Activated CD8-positive, alpha-beta memory T cell treated with anti-CD3 and anti-CD28 coated beads, Interleukin-2, amount 50 U/mL, for 48 hours (primary cell): ENCODE measurements at places on chromosomes 3 and 15.

DNA sequence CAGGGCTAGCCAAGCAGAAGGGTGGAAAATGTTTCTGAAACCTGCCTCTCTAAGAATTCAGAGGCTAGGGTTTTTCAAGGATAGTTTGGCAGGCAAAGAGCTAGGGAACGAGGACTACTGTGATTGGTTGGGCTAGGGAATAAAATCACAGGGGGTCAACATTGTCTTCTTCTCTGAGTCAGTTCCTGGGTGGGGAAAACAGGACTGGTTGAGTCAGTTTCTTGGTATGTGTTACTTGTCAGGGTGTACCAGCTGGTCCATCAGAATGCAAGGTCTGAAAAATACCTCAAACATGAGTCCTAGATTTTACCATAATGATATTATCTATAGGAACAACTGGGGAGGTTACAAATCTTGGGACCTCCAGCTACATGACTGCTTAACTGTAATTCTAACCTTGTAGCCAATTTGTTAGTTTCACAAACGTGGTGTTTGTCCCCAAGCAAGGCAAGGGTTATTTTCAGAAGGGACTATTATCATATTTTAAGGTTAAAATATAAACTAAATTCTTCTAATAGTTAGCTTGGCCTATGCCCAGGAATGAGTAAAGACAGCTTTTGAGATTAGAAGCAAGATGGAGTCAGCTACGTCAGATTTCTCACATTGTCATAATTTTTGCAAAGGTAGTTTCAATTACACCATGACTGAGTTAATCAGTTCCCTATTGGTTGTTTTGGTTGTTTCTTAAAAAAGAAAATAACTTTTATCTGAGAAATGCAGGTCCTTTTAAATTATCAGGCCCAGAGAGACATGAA is 231.5 kb downstream of the ALCAM start:
- no peak for DNase-seq

GRCh38 chr3:106403371-106404145 is 534.7 kb upstream of the CBLB start:
- no peak for DNase-seq

- no peak for DNase-seq
Measured at GRCh38 chr15:27796405-27797320, 302.5 kb downstream of the OCA2 start.

DNA sequence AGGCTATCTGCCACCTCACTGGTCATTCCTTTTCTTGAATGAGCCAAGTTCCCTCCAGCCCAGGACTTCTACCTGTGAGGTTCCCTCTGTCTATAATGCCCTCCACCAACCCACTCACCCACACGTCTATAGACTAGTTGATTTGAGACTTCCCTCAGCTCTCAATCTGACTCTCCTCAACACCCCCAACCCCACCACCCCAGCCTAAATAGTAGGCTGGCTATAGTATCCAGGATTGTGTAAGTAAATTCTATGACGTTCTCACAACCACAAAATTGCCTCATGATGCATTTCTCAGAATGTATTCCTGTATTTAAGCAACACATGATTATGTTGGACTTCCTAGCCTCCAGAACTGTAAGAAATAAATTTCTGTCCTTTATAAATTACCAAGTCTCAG is 2.2 kb downstream of the PLSCR1 start:
- DNase-seq = no peak
